Panc1 (cell line): ENCODE measurements at places on chromosomes 5 and 9.

DNA sequence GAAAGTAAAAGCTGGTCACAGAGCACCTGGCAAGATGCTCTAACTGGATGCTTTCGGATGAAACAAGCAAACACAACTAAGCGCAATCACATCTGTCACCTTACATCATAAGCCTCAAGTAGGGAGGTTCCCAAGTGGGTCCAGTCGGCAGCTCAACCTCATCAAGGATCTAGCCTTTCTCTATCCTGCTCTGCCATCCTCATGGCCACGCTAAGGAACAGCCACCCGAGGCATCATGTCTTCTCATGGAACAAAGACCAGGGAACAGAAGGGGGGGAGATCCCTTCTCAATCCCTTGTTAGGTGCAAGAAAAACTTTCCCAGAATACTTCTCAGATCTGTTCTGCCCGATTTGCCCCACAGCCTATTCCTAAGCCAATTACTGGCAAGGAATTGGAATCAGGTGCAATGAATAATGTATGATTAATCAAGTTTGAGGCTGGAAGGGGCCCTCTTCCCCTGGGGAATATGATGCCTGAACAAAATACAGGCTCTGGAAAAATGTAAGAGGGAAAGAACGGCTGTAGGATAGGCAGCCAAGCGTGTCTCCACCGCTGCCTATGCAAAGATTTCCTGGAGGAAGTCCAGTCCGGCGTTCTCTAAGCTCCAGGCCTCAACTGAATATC lies 1.3 kb upstream of the HABP4 start:
- no peak for DNase-seq

DNA sequence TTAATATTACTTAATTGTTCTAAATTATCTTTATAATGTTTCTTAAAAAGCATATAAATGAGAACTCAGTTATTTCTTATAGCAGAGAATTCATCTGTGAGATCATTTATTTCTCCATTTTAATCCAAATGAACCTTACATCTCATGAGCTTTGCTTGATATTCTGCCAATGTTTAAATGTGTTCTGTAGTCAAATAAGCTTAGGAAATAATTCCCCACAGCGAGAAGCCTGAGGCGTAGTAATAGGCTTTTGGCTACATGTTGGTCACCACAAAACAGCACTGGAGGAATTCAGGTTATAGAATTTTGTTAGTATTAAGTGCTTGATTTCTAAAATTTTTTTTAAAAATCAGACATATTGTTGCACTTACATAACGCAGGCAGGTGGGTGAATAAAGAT lies 585.3 kb upstream of the RORB start:
- DNase-seq: no peak

GRCh38 chr9:32989660-32990059 lies 11.8 kb downstream of the APTX start:
- no peak for DNase-seq

DNA sequence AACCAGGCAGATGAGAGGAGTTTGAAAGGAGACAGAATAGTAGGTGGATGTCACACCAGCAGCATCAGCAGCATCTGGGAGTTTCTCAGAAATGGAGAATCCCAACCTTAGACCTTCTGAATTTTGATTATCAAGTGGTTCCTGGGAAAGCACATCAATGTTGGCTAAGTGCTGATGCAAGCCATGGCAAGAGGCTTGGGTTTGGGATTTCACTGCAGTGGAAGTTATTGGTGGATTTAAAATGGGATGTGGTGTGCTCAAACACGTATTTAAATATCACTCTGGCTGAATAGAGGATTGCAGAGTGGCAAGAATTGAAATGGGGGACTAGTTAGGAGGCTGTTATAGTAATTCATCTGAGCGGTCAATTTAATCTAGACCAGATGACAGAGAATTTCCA lies 387.8 kb upstream of the WWC1 start:
- DNase-seq: no peak

DNA sequence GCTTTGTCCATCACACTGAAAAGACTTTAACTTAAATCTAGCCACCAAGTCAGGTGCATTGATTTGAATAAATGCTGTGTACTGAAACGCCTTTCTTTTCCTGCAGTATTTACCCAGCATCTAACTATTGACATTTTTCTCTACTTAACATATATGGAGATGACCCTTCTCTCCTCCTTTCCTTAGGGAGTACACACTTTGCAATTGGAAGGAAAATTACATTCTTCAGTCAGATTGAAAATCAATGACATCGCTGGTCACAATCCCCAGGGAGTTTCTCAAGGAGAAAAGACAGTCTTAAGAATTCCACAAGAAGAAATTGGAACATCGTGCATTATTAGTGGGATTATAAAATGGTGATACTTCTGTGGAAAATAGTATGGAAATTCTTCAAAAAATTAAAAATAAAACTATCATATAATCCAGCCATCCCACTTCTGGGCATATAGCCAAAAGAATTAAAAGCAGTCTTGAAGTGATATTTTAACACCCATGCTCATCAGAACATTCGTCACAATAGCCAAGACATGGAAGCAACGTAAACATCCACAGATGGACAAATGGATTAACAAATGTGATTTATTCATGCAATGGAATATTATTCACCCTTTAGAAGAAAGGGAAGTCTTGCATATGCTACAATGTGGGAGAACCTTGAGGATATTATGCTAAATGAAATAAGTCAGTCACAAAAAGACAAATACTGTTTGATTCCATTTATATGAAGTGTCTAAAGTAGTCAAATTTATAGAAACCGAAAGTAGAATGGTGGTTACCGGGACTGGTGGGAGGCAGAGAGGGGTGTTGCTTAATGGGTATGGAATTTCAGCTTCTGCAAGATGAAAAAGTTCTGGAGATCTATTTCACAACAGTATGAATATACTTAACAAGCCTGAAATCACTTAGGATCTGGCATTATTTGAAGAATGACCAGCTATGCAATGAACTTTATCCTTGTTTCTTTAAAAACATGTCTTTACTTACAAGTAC lies 14.3 kb upstream of the FREM1 start:
- DNase-seq: no peak

DNA sequence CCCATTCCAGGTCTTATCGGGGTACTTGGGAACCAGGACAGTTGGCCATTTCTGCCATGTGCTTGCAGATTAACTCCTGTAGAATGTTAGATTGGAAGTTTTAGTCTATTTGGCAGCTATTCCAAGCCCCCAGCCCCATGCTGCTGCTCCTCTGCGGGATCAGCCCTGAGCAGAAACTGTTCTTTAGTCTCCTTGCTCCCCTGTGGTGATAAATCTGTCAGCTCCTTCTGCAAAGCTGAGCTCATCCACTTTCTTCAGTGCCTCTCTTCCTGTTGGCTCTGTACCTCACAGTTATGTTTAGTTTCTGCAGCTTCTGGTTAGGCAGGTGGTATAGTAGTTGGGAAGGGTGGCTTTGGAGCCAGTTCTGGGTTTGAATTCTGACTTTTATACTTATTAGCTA lies 170.4 kb downstream of the GRIA1 start:
- no peak for DNase-seq

DNA sequence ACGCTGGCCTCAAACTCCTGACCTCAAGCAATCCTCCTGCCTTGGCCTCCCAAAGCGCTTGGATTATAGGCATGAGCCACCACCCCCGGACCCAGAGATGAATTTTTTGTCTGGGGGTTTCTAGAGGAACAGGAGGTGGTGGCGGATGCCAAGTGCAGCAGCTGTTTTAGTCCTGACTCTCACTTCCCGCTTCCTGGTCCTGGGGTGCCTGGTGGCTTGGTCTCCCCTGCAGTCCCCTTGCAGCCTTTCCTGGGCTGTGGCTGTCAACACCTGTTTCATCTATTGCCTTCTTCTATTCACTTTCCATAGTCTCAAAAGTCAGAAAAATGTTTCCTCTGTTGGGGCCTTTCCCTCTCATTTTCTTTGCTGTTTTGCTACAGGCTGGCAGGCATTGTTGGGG lies 6.5 kb upstream of the NHP2 start:
- DNase-seq: no peak

DNA sequence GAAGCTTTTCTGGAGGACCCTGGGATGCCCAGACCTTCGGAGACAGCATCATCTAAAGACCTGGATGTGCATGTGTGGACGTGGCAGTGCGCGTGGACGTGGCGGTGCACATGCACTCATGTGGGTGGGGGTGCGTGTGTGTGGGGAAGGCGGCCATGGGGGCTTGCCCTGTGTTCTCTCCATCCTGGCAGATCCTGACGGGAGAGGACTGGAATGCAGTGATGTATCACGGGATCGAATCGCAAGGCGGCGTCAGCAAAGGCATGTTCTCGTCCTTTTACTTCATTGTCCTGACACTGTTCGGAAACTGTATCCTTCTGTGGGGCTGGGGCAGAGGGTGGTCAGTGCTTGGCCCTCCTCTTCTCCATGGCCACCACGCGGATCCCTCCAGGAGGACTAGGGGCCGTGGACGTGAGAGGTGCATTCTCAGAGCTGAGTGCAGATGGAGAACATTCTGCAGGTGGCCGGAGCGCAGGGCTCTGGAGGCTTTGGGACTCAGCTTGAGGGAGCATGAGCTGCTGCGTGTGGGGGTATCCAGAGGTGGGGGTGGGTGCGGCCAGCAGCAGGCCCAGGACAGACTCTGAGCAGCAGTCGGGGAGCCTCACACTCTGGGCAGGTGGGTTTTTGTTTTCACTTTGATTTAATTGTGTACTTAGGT lies 129.1 kb downstream of the CACNA1B start:
- no peak for DNase-seq

- DNase-seq: no peak
Observed at GRCh38 chr5:172683264-172683644, 42.2 kb downstream of the NEURL1B start.
